ENCODE measurements at places on chromosomes 13 and 19. TPM values are rescaled to one million over a fixed set of nuclear protein-coding genes. Genes with fewer than 3 reads are reported as not detected.

IGFL4 gene
- total RNA-seq = not detected

DYRK1B gene
- total RNA-seq = 17.6 TPM

GAPDHS gene
- not detected for total RNA-seq

NCAN gene
- total RNA-seq = not detected

SGCG gene
- not detected for total RNA-seq

GPR12 gene
- not detected for total RNA-seq

OR10H1 gene
- not detected for total RNA-seq

SYNGR4 gene
- total RNA-seq = not detected

SYT3 gene
- total RNA-seq = not detected

MKNK2 gene
- total RNA-seq = 525 TPM

ZNF729 gene
- total RNA-seq = not detected

MBD3L4 gene
- not detected for total RNA-seq

PRKCG gene
- not detected for total RNA-seq

DACT3 gene
- 0.09 TPM for total RNA-seq

CEACAM1 gene
- total RNA-seq = 20.5 TPM

SIGLEC10 gene
- 0.26 TPM for total RNA-seq

MLLT1 gene
- total RNA-seq = 31.3 TPM

CYSLTR2 gene
- 8.2 TPM for total RNA-seq

ZNF491 gene
- total RNA-seq = 0.50 TPM

CATSPERD gene
- not detected for total RNA-seq

ASF1B gene
- 73.7 TPM for total RNA-seq

PLIN4 gene
- not detected for total RNA-seq

DMWD gene
- total RNA-seq = 38.9 TPM

ZNF430 gene
- 20.6 TPM for total RNA-seq

CPB2 gene
- not detected for total RNA-seq

PSG2 gene
- not detected for total RNA-seq

OLFM2 gene
- total RNA-seq = 7.4 TPM

RDH8 gene
- total RNA-seq = not detected

ABHD17A gene
- total RNA-seq = 84.4 TPM

ZNF880 gene
- 5.7 TPM for total RNA-seq

CEACAM21 gene
- total RNA-seq = 30.7 TPM

COL4A2 gene
- total RNA-seq = 0.56 TPM

ZNF100 gene
- total RNA-seq = 22.9 TPM

ZNF708 gene
- 8.9 TPM for total RNA-seq

DPF1 gene
- total RNA-seq = not detected

CYP2A6 gene
- not detected for total RNA-seq

SERP2 gene
- not detected for total RNA-seq

TNNT1 gene
- total RNA-seq = not detected

KLF1 gene
- total RNA-seq = 0.61 TPM

Measured in activated T-helper 17 cell treated with anti-CD3 and anti-CD28 coated beads, Interleukin-2, amount 50 U/mL, for 72 hours (primary cell).